Activated T-cell treated with anti-CD3 and anti-CD28 coated beads, Interleukin-2, amount 50 U/mL, for 48 hours (primary cell): ENCODE measurements at places on chromosomes 7 and 10.

DNA sequence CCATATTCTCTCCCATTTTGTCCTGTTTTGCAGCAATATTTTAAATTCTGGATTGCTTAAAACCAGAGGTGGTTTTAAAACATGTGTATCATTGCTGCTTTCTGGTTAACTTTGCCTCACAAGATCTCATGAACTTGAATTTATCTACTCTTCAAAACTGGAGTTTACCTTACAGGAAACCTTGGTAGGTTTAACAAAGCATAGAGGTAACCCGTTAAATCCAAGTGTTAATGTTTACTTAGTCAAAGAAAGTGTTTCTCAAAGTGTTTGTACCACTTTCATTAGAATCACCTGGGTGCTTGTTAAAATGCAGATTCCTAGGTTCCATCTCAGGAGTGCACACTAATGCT, 44.0 kb upstream of the VDAC2 start:
- DNase-seq, result no peak

DNA sequence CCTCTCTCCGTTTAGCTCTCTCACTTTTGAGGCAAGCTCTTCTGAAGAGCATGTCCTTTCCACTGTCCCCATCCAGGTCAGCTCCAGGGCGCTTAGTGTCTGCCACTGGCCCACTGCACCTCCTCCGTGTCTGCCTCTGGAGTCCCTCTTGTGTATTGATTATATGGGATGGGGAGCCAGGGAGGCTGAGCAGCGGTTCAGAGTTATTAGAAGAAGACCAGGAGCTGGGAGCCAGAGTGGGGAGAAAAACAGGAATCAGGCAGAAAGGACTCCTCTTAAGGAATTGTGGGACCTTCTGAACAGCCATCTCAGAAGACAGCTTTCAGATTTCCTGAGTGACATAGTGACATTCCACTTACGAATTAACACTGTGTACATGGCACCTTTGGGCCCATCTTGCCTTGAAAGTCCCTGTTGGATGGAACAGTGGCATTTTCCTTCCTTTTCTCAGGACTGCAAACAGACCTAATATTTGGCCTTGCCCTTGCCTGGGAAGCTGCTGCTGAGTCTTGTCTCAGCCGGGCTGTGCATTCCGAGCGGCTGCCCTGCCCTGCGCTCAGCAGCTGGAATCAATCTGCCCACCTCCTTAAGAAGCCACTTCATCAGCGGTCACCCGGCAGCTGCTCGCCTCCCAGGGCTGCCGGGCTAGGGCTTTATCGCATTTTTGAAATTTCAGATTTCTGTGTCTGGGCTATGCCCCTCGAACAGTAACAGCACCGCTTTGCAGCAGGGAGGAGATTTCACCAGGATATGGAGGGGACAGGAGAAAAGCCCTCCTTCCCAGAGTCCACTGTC, 81.1 kb upstream of the PRKG1 start:
- DNase-seq, result no peak

DNA sequence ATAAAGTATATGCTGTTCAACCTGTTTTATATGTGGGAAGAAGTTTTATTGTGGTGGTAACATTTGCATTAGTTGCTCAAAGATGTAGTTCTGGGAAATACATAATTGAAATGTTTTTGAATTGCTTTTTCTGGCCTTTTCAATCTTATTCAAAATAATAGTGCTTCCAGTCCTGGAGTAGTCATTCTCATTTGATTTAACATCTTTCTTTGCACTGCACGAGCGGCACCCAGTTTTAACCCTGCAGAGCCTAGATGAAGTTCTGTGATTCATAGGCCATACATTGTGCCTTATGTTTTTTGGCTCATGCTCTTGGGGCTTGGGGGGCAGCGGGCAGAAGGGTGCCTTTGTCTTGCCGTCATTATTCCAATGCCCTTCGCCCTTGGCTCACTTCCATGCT, 9.9 kb downstream of the ARID5B start:
- DNase-seq, result no peak

DNA sequence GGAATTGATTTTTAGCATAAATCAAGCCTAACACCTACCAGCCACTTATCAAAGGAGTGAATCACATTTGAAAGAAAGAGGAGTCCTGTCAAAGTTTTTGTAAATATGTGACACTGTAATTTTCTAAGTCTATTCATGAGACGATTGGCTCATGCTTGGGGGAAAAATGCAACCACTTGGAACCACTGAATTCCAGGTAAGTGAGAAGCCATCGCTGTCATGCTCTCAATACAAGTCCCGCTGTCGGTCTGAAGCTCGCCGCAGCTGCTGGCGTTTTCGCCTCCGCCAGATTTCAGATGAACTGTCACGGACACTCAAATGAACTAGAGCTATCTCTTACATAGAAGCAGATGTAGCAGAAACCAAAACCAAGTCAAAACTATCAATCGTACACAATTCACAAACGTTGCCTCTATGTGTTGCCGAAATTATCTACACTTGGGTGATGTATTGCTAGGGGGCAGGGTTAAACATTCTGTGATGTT, 279.8 kb upstream of the FZD8 start:
- no peak for DNase-seq

GRCh38 chr7:159046300-159046699, 98.4 kb downstream of the VIPR2 start:
- DNase-seq, result no peak

GRCh38 chr10:43253461-43254198, 13.2 kb downstream of the RASGEF1A start:
- no peak for DNase-seq

GRCh38 chr10:62374862-62375710, 917 bp downstream of the ZNF365 start:
- no peak for DNase-seq

DNA sequence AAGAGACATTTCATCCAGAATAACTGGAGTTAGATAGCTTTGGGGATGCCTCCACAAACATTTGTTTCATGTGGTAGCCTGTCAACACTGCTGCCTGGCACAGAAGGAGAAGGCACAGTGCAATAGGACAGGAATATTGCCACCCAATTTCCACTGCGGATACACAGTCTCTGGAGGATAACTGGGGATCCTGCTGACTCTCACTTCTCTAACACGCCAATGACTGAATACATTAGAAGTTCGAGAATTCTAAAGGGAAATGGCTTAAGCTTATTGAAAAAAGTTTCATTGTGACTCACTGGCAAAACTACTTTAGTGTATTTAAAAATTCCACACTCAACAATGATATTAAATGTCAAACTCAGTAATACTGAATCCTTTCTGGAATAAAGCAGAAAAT, 12.9 kb downstream of the ARL3 start:
- no peak for DNase-seq

GRCh38 chr10:115045499-115045898, 47.7 kb upstream of the ATRNL1 start:
- no peak for DNase-seq

- DNase-seq, result no peak
Observed at GRCh38 chr10:55091691-55092328, 290.8 kb upstream of the PCDH15 start.

- DNase-seq, result no peak
Observed at GRCh38 chr7:68235937-68236336, 1239.3 kb downstream of the TYW1 start.

- DNase-seq, result no peak
Observed at GRCh38 chr10:64316833-64317232, 795.6 kb downstream of the REEP3 start.

DNA sequence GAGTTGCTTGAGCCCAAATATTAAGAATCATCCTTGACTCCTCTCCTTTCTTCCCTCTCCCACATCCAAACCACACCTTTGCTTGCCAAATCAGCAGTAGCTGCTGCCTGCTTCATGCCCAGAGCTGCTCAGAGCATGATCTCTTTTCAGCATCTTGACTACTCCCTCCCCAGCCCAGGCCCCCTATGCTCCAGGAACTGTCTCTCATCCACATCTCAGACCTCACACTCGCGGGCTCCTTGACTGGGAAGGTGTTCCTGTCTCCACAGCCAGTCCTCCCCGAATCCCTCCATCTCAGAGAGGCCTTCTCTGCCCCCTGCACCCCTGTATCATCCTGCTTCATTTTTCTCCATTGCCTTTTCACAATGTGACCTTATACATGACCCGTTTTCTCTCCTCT, 157.0 kb downstream of the DNAJB6 start:
- DNase-seq, result no peak

DNA sequence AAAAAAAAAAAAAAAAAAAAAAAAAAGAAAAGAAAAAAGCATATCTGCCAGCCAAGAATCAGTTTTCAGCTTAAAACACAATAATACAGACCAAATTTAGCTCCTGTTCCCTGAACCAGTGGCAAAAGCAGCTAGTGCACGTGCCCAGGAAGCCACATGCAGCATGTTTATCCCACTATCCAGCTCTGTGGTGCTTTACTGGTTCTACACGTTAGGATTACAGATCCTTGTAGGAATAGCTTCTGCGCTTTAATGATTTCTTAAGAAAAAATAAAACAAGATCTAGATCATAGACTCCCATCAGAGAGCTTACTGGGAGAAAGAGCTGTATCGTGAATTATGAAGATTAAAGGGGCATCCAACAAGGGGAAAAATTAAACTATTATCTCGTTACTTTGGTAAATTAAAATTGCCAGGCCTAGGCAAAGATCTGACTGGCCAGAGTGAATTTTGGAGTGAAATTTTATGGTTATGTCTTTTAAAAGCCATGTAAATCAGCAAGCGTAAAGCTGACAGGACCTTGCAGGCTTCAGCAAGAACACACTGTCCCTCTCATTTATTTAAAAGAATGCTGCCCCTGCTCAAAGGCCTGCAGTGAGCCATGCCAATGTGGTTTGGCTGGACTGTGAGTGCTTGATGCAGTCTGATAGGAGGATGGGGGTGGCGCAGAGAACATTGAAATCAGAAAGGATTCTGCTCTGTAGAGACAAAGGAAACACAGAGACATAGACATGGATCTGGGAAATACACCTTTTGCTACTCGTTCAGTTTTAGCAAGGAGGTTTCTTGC, 177.3 kb upstream of the PHYHIPL start:
- no peak for DNase-seq

DNA sequence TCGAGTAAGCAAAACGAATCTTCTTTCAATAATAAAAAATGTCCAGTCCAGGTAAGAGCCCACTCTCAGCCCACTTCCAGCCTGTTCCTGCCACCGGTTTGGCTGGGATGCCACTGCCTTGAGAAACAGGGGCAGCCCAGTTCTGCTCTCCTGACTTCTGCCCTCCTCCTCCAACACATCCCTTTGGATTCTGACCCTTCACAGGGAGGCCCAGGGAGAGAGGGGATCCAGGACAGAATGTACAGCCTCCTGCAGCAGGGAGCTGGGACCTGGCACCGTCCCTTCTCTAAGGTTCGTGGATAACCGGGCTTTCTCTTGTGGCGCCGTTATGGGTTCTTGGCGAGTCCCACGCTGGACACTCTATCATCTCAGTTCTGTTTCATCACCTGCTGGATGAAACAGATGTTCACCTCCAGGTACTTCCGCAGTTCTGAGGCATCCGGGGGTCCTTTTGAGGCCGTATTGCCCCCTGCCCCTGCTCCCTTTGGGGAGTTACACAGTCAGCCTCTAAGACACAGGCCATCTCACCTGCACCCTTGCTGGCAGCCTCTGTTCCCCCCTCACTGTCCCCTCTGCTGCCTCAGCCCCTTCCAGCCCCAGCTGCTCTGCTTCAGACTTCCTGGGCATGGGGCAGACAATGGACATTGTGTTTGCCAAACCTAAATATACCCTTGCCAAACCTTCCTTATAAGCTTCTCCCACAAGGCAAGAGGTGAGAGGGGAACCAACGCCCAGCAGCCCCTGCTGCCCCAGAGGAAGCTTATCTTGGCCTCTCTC, 203.8 kb upstream of the ZMIZ1 start:
- no peak for DNase-seq

DNA sequence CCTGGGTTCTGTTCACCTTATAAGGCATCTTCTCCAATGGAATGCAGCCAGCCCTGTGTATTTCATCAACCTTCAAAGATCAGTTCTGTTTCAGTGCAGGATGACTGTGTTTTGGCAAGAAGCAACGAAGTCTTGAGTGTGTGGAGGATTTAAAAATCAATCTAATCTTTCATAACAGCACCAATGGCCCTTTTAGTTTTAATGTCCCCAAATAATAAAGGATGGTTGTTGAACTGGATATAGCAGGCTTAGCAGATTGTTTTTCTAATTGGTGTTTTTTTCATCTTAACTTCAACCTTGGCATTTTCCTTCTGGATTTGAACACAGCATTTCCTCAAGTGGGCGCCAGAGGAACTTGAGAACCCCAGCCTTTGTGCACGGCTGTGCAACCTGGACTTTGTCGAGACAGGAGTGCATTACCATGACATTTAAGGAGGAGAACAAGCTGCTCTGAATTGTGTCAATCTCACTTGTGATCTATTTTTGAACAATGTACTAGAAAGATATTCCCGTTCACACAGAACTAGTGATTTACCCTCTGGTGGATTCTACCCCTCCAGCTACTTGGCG, 313.3 kb upstream of the AKR1E2 start:
- DNase-seq, result no peak

GRCh38 chr7:38394660-38395059, 121.2 kb upstream of the TARP start:
- no peak for DNase-seq

GRCh38 chr10:1733720-1734119, 3.6 kb downstream of the ADARB2 start:
- DNase-seq, result no peak

DNA sequence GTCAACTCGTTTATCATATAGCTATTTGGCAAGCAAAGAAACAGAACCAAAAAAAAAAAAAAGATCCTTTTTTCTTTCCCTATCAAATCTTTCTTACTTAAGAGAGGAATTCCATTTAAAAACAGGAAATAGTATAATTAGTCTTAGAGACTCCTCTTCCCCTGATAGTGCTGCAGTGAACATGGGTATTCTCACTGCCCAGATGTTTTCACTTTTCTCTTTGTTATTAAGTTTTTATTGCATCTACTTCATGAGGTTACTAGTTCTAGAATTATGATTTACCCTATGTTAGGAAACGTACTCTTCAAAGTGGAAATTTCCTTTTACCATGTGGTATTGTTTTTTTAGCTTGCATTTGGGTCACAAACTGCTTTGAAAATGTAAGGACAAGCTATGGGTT, 8.5 kb downstream of the CASP2 start:
- DNase-seq, result no peak

DNA sequence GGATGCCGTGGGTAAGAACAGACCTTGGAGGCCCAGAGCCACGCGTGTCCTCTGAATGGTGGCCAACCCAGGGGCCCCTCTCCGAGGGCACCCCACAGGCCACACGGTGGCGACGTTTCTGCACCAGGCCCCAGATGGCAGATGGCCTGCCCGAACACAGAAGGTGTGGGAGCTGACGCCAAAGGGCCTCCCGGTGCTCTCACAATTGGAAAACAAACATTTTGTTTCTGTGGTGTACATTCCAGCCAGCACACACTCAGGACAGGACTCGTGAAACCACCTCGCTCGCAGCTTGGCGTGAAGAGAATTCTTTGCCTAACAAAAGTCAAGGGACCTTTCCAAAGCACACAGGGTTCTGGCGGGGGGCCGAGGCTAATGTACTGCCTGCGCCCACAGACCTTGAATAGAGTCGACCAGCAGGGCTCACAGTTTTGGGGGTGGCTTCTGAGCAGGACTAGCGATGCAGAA, 112.1 kb downstream of the FAM53B start:
- DNase-seq, result peak; percentile 61

- DNase-seq, result no peak
Observed at GRCh38 chr10:92972066-92972870, 88.3 kb upstream of the CYP26C1 start.
